ENCODE measurements at places on chromosomes 11 and 22.

DNA sequence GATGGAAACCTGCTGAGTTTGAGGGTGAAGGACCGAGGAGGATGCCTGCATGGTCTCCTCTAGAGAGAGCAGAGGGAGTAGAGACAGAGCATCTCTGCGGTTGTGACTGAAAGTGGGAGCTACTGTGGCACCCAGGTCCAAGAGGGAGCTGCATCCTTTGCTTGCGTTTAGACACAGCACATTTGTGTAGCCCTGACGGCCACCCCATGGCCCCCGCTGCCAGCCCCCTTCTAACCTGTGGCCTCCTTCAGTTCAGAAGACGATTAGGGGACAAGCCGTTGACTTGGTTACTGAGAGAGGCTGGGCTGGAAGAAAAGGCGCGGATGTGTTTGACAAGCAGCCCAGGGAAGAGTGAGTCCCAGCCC is 690.9 kb downstream of the BRD1 start:
- no peak for DNase-seq

- no peak for DNase-seq
Observed at GRCh38 chr22:49995361-49996118, 17.0 kb downstream of the IL17REL start.

DNA sequence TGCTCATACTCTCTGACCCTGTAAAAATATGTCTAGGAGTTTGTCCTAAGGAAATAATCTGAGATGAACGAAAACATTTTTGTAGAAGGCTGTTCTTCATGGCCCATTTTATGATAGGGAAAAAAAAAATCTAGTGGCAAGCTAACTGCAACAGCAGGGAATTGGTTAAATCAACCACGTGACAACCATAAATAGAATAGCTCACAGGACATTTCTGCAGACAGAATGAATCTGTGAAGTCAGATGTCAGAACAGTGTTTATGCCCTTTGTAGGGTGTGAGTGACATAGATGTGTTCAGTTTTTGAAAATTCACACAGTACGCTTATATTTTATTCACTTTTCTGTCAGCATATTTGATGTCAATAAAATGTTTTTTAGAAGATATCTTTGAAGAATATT is 16.1 kb downstream of the ARHGAP1 start:
- DNase-seq: no peak

DNA sequence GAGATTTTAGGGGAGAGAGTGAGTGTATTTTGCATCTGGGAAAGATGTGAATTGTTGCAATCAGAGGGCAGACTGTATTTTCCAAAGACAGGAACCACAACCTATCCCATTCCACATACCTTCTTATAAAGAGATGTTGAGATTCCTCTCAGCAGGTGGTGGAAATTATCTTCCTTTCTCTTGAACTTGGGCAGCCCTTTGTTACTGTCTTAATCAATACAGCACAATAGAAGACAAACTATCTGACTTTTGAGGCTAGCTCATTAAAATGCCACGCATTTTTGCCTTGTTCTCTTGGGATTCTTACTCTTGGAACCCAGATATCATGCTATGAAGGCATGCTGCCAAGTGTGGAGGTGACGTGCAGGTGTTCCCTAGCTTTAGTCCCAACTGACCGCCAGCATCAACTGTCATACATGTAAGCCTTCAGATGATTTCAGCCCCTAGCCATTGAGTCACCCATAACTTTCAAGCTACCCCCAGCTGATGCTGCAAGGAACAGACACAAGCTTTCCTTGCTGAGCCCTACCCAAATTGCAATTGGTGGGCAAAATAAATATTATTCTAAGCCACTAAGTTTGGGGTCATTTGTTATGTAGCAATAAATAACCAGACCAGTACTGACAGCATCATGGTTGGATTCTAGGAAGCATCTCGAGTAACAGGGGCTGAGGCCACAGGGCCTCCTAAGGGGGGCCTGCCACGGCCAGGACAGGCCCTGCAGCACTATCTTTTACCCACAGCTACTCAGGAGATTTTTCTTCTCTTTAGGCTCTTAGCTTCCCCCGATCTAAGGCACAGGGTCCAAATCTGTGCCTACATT is 63.0 kb downstream of the RPL27A start:
- DNase-seq: no peak

GRCh38 chr11:1759851-1760220 is 3.9 kb downstream of the CTSD start:
- DNase-seq: no peak

DNA sequence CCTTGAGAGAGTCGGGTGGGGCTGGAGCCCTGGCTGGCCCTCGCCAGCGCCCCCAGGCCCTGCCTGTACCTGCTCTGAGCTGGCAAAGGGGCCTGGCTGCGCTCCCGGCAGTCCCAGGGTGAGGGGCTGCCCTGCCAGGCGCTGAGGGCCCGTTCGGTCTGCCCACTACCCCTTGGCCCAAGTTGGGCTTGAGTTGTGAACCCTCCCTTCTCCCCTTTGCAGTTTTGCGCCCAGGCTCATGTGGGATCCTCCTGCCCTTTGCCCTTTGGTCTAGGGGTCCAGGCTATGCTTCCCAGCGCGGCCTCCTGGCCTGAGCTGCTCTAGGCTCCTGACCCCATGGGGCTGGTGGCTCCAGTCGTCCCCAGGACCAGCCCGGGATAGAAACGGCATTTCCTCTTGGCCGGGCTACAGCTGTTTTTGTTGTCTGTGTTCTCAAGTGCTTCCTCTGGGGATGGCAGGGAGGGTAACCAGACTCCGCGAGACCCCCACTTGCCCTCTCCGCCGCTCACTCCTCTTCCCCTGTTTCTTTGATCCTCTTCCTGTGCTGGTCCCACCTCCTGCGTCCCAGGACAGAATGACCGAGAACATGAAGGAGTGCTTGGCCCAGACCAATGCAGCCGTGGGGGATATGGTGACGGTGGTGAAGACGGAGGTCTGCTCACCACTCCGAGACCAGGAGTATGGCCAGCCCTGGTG is 34.9 kb downstream of the PRDM11 start:
- DNase-seq: no peak

DNA sequence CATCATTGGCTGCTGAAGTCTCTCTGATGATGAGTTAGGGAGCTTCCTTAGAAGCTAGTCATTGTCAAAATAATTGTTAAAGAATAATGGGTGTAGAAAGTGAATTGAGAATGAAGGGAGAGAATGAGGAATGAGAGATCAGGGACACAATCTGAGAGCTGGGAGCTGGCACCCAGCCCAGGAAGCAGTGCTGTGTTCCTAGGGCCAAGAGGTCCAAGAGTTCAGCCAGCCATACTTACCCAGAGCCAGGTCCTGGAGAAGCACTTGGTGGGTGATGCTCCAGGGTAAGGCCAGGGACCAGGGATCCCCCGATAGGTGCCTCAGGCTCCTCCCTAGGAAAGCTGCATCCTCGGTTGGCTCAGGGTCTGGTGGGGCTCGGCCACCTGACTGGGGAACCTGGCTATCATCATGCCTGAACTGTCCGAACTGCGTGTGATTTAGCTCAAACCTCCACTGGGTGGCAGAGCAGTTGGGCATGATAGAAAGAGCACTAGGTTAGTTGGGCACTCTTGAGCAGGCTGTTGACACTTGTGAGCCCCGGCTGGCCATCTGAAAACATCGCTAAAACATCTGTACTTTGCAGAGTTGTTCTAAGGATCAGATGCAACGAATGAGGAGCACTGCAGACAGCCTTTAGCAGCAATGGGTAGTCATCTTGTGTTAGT is 123.9 kb upstream of the NCAM1 start:
- DNase-seq: peak; percentile 81

- no peak for DNase-seq
Observed at GRCh38 chr11:133985981-133986944, 29.5 kb upstream of the IGSF9B start.

GRCh38 chr11:2590965-2591754 is 108.6 kb downstream of the KCNQ1OT1 start:
- peak; percentile 93 for DNase-seq

DNA sequence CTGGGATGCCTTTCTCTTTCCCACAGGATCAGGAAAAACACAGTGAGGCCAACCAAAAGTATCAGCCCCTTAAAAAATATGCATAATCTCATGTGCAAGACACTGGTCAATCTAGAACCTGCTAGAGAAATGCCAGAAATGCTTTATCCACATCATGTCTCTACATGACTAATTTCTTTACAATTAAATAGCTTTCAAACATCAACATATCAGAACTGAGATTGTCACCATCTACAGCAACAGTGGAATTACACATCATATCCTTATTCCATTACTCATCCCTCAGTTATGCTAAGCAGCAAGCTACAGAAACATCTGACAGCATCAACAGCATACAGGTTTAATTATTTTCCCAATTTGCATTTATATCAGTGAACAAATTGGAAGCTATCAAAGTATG is 78.8 kb downstream of the DDIAS start:
- DNase-seq: no peak

GRCh38 chr22:20600137-20600673 is 92.8 kb downstream of the MED15 start:
- no peak for DNase-seq

DNA sequence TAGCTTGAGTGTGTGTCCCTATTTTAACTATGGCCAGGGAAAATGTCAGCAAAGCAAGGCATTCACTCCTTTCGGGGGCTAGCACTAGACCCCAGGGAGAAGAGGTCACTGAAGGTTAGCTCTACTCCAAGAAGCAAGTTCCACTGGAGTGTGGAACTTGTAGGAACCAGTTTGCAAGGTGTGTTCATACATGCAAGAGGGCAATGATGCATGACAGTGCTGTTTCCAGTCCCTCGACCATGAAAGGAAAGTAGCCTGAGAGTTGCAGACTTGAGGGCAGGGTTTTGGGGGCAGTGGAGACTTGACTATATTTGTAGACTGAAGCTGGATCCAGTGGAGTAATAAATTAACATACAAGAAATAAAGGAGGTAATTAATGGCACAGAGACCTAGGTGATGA is 21.6 kb upstream of the SLC36A4 start:
- no peak for DNase-seq

DNA sequence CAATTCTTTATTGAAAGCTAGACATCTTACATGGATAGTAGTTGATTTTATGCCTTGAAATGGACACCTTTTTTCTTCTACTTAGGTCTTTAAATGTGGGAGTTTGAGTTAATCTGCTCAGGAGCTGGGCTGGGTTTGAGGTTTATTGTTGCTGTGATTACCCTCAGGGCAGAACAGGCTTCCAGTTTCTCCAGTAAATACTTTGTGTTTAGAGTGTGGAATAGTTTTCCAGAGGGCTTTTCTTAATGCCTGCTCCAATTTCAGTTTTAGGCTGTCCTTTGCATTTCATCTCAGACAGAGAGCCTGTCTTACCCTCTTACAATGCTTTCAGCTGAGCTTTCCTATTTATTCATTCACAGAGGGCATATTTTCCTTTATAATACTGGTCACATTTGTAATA is 69.9 kb upstream of the ADORA2A start:
- no peak for DNase-seq

DNA sequence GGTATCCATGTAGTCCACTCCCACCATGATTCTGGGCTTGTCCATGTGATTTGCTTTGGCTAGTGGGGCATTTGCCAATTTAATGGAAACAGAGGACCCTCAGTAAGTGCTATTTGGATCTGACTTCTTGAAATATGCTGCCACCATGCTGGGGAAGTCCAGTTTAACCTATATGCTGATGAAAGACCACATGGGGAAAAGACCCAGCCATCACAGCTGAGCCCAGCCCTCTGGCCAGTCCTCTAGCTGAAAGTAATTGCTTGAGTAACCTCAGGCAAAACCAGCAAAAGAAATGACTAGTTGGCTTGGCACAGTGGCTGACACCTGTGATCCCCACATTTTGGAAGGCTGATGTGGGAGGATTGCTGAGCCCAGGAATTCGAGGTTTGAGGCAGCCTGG is 61.5 kb downstream of the ATG16L2 start:
- no peak for DNase-seq

- no peak for DNase-seq
Observed at GRCh38 chr11:75203641-75204011, 36.9 kb upstream of the TPBGL start.

DNA sequence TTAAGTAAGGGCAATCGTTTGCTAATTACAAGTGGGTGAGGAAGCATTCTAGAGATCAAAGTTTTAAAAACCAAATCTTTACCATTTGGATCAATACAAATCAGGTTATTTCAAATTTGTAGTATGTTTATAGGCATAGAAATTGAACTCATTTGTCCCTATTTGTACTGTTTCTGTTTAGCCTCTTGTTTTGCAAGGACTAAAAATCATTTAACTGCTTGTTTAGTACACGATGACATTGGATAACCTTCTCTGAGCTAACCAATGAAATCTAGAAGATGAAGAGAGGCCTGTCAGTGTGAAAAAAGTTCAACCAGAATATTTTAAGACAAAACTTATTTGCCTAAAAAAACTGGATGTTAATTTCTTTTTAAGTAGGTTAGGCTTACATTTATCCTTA is 40.0 kb downstream of the ZC3H12C start:
- DNase-seq: no peak

DNA sequence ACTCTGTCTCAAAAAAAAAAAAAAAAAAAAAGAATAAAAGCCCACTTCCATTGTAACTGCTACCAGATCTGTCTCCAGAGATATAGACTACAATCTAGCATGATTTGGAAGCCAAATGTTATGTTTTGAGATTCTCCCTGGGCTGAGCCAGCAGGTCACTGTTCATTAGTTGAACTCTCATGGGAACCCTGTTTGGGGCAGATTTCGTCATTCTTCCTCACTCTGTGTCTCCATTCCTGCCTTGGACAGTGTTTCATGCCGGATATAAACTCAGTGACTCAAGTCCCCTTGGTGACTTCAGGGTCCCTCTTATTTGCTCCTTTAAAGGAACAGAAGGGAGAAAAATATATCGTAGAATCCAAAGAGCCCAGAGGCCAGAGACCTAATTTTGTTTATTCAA is 378.1 kb downstream of the LARGE1 start:
- DNase-seq: no peak

- no peak for DNase-seq
Observed at GRCh38 chr22:20738394-20739089, 35.4 kb upstream of the SERPIND1 start.

DNA sequence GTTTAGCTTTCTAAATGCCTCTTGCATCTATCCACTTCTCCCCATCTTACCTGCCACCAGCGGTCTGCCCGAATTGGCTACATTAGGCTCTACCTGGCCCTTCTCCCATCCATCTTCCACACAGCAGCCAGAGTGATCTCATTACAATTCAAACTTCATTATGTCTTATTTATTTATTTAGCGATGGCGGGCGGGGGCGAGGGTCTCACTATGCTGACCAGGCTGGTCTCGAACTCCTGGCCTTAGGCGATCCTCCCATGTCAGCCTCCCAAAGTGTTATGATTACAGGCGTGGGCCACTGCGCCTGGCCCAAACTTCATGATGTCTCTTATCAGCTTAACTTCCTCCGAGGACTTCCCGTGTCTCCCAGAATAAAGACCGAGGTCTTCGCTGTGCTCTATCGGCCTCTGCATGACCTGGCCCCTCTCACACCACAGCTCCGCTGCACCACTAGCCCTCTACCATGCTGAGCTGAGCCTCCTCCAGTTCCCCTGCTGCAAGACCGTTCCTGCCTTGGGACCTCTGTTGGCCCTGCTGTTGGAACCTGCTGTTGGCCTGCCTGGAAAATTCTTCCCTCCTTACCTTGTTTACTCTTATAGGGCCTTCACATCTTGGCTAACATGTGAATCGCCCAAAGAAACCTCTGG is 870 bp upstream of the CTTN start:
- no peak for DNase-seq

GRCh38 chr22:46931414-46931813 is 169.0 kb downstream of the TBC1D22A start:
- DNase-seq: no peak

- DNase-seq: no peak
Observed at GRCh38 chr11:116107229-116107628, 603.0 kb upstream of the CADM1 start.

Data from globus pallidus (tissue), 1 donor.